ENCODE measurements at places on chromosomes 1 and 21. TPM values are rescaled to one million over a fixed set of nuclear protein-coding genes. Genes with fewer than 3 reads are reported as not detected.

Gene LCE1A
- not detected for total RNA-seq

Gene CDA
- total RNA-seq = 0.59 TPM

Gene TRIM46
- total RNA-seq = 3.3 TPM

DNA sequence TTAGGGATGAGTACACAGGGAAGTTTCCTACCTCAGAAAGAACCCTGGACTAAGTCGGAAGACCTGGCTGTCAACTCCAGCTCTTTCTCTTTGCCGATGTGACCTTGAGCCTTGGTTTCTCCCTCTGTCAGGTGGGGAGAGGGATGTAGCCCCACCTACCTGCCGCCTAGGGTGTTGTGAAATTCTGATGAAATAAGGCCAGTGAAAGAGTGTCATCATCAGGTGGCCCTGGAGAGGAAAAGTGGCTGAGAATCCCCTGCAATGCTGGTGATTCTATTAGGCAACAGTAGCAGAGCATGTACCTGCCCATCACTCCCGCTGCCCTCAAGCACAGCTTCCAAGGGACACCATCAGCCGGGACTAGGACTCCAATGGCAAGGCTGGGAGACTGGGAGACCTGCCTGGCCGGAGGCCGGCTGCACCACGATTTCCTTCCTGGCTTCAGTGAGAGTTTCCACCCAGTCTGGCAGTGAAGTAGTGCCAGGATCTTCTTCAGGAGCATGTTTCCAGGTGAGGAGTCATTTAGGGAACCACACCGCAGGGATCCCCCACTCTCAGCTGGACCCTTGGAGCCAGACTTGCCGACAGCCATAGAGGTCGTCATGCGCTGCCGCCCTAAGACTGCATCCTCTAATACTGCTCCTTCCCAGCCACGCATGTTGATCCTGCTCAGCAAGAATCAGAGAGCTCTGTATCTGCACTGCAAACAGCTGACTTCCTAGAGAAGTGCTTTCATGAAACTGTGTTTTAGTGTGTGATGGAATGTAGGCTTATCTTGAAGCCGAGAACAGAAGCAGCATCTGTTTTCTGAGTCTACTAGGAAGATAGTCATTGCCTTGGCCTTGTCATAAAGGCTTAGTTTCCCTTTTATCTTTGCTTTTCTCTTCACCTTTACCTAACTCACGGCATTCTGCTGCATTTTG is 88.0 kb upstream of the F3 start:
- DNase-seq = no peak

GRCh38 chr21:19122356-19122755 is 718.8 kb upstream of the TMPRSS15 start:
- DNase-seq = no peak
